ENCODE measurements at places on chromosomes 11 and 22. TPM values are rescaled to one million over a fixed set of nuclear protein-coding genes. Genes with fewer than 3 reads are reported as not detected.

SLCO2B1 gene
- 6.3 TPM for total RNA-seq

SLC22A25 gene
- total RNA-seq = not detected

FAM180B gene
- not detected for total RNA-seq

VSIG2 gene
- total RNA-seq = 0.08 TPM

KIAA1671 gene
- 7.9 TPM for total RNA-seq
